ENCODE measurements at places on chromosomes 7 and 10.

- DNase-seq: no peak
Measured at GRCh38 chr10:123042708-123043408, 34.1 kb downstream of the ACADSB start.

GRCh38 chr10:62234077-62234605, 34.5 kb downstream of the RTKN2 start:
- no peak for DNase-seq

DNA sequence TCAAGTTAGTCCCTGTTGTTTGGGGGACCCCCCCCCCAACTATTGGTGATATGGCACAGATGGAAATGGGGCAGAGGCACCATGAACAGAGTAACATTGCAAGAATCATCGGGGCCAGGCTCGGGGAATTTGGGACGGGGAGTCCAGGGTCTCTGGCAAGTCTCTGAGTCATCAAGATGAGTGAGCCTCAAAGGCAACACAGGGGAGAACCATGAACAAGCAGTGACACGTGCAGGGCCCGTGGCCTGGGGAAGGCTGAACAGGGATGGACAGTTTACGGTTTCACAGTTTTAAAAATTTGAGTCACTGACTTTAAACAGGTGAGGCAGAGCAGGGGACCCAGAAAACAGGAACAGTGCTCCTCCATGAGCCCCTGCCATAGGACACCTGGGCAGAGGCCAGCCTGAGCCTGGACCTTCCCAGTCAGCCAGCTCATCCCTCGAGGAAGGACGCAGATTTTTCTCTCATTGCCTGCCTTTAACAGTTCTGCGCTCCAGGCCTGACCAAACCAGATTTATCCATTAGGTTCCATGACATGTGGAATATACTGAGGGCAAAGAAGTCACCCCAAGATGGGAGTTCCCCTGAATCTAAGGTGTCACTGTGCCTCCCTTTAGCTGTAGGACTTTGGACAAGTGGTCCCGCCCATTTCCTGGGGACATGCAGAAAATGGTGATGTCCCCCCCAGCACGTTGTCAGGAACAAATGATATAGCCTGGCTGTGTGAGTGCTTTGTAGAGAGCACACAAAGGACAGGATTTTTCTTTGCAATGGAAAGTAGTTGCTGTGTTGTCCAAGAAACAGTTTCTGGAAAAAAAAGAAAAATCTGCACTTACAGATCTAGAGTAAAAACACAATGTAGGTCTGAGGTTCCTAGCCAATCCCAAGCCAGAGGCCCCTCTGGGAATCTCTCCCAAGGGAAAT, 23.8 kb downstream of the CHST15 start:
- DNase-seq: no peak

GRCh38 chr10:13206546-13207443, 27.4 kb downstream of the UCMA start:
- DNase-seq: peak; percentile 44

- no peak for DNase-seq
Measured at GRCh38 chr7:1058821-1059199, 14.5 kb downstream of the GPR146 start.

GRCh38 chr10:83012866-83013265, 1126.4 kb upstream of the GHITM start:
- no peak for DNase-seq

- DNase-seq: no peak
Measured at GRCh38 chr10:73916761-73917470, 6.0 kb downstream of the PLAU start.

- no peak for DNase-seq
Measured at GRCh38 chr7:43520201-43520600, 62.7 kb upstream of the STK17A start.

- DNase-seq: no peak
Measured at GRCh38 chr10:120387326-120387725, 69.7 kb upstream of the PLPP4 start.

DNA sequence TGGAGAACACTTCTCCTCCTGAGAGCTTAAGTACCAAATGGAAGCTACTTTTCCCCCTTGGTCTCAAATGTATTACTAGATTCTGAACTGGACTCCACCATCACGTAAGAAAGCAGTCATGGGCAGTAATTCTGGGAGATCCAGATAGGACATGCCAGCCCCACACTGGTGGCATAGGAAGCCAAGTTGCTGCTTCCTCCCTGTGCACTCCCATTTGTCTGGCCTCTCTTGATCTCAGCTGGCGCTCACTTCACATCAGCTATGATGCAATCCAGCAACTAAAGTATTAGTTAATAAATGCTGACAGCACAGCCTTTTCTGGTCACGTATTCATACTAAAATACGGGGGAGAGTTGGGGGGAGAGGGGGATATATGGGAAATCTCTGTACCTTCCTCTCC, 3.4 kb upstream of the IL6 start:
- no peak for DNase-seq

DNA sequence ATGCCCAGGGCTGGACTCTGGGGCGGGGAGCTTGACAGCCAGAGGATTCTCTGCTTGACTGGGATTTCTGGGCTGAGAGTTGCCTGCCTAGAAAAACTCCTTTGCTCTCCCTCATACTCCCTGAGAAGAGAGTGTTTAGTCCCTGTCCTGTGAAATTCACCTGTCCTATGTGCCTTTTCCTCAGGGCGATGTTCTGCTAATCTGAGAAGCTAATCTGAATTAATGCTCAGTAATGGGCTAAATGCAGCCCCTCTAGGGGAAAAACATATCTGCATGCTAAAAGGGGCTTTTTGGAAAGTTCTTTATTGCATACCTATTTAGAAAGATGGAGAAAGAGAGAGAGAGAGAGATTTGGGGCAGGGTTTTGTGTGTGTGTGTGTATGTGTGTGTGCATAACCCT, 454.4 kb downstream of the GATA3 start:
- DNase-seq: peak; percentile 41

GRCh38 chr10:62178568-62178967, 90.1 kb downstream of the RTKN2 start:
- DNase-seq: no peak

- no peak for DNase-seq
Measured at GRCh38 chr7:36100226-36100625, 52.8 kb upstream of the EEPD1 start.

DNA sequence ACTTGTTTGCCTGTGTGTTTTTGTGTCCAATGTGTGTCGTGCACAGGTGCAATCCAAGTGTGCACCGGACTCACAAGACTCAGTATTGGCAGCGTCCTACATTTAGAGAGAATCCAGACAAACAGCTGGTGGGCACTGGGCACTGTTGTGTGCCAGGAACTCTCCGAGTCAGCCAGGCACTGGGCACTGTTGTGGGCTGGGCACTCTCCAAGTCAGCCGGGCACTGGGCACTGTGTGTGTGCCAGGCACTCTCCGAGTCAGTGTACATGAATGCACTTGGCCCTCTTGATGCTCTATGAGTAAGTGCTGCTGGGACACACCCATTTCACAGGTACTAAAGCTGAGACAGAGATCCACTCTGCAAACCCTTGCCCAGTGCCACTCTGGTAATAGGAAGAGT, 303.5 kb downstream of the PTPRN2 start:
- no peak for DNase-seq

DNA sequence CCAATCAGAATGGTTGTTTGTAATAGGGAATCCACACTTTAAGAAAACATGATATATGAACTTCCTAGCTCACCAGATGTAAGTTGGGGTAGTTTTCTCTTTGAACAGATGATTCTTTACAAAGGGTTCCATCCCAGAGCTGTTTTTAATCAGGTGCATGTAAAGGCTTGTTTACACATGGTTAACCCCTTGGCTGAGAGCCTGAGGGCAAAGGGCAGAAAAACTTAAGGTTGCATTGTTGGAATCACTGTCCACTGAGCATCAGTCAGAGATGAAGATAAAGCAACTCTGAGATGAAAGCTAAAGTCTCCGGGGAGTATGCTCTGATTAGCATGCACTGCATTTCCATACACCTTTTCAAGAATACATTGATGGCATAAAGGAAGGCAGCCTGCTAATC, 518.2 kb downstream of the SORCS3 start:
- DNase-seq: no peak

GRCh38 chr7:53491051-53491450, 455.6 kb downstream of the POM121L12 start:
- DNase-seq: no peak

- no peak for DNase-seq
Measured at GRCh38 chr7:152162287-152162686, 136.8 kb downstream of the GALNT11 start.

DNA sequence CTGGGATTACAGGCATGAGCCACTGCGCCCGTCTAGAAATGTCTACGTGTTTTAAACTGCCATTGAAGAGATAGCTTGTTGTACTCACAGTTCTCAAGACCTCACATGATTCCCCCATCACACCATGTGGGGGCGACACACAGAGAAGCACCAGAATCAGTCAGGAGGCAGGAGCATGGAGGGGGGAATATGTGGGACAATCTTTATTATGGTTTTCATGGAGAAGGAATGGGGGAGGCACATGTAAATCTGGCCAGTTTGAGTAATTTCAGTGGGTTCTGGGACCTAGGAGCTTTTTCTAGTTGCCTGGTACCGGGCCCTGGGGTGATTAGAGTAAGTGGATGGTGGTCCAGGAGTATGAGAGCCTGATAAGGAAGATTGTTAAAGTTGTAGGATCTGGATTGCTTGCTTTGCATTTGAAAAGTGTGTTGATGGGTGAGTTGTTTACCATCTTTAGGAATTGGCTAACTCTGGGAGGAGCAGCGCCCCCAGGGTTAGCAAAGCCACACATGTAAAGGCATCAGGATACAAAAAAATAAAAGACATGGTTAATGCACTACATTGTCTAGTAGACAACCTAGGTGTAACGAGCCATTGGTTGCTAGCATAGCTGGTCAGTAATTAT, 85.4 kb upstream of the SLC13A1 start:
- DNase-seq: no peak

- no peak for DNase-seq
Measured at GRCh38 chr7:156895024-156895780, 2.2 kb upstream of the LMBR1 start.

DNA sequence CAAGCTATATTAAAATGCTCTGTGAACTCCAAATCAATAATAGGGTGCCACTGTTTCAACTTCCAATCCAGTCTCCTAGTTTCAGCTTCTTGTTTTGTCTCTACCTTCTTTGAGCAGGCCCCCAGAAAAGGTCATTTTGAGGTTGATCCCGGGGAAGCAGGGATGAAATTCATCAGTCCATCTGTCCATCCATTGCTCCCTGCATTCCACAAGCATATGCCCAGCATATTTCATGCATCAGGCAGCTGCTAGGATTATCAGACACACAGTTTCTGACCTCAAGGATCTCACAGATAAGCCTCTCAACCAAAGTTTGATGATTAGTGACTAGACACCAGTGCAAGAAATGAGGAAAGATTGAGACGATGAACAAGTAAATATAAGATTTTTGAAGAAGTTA, 186.6 kb upstream of the PDE1C start:
- no peak for DNase-seq

DNA sequence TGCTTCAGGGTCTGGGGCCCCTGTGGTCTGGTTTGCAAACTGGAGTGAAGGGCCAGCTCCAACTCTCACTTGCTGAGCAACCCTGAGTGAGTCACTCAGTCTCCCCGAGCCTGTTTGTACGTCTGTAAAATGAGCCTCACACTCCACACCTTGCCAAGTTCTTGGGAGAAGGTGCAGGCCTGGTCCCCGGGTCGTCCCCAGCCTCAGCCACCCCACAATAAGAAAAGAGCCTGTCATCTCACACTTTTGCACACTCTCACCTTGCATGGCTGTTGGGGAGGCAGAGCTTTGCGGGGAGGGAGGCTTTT, 5.2 kb downstream of the GRIFIN start:
- peak; percentile 39 for DNase-seq

GRCh38 chr10:88915781-88916180, 35.7 kb downstream of the STAMBPL1 start:
- no peak for DNase-seq

DNA sequence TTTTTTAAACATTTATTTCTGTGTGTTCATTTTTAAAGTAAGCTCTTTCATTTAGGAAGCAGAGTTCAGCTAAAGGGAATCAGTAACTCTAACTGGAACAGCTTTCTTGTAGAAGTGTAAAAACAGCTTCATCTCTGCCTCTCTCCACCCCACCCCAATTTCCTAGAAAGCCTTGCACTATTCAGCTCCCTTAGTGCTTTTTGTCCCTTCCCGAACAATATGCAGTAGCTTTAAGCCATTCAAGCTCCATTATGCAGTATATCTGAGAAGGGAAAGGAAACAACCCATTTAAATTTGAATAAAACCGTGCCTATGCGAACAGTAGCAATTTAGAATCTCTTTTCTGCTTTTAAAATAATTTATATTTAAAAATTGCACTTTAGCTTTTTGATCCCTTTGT, 134.5 kb downstream of the TRIL start:
- no peak for DNase-seq

DNA sequence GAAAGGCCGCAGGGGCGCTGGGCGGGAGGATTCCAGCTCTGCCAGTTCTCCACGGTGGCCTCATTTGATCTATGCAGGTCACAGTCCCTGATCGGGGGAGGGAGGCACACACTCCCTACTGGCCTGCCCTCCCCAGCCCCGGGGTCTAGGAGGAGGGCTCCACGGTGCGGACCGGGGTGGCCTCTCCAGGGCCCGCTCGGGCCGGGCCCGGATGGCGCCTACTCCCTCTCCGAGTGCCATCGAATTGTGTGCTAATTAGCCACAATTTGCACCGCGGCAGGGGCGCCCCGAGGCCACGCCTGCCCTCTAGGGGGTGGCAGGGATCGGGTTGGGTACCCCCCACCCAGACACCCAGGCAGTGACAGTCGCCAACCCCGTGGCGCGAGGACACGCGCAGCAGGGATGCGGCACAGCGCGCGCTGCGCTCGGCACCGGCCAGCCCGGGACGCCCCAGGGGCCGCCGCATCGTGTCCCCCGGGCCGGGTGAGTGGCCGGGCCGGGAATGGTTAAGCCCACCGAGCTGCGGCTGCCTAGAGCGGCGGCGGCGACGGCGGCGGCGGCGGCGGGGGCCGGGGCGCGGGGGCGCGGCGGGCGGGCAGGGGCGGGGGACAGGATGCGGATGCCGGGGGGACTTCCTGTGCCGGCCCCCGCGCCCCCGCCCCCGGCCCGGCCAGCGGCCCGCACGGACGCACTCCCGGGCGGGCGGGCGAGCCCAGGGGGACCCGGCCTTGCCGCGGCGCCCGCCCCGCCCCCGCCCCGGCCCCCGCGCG, at the start of gene ZNF853:
TSS of gene ZNF853 (plus strand) at position 658 of the 770 bp plus-strand sequence. CDS start 565 bp downstream, outside the sequence.
- DNase-seq: peak; percentile 93

- no peak for DNase-seq
Measured at GRCh38 chr7:82264783-82265305, 178.7 kb downstream of the CACNA2D1 start.

DNA sequence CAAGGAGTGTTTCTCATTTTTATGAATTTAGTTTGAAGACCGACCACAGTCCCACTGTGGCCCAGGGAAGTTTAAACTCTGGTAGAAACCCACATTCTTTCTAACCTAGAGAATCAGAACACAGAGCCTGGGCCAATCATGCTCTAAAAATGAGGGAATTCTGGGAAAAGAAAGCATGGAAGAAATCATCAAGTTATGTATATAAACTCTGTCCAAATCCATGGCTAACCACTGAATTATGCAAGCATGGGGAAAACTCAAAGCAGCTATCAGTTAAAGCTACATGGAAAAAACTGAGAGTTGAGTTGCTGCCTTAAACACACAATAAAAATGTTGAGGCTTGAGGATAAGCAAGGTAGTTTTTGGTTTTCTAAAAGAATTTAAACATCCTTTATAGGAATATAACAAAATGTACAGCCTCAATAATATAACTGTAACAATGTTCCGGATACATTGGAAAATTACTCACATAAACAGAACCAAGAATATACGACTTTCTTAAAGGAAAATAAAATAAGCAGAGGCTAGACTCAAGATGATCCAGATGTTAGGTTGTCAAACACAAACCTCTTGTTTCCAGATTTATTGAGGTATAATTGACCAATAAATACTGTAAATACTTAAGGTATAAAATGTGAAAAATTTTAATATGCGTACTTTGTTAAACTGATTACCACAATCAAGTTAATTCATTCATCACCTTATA, 311.2 kb upstream of the GNAI1 start:
- DNase-seq: no peak

- no peak for DNase-seq
Measured at GRCh38 chr7:44367475-44368043, 42.2 kb upstream of the CAMK2B start.
